Activated T-helper 1 cell treated with anti-CD3 and anti-CD28 coated beads, Interleukin-2, amount 50 U/mL, for 16 hours (primary cell): ENCODE measurements at places on chromosomes 2 and 18.

GRCh38 chr2:142594935-142595334 lies 282.5 kb upstream of the KYNU start:
- DNase-seq, result no peak

- DNase-seq, result no peak
These were observed 31.1 kb downstream of the RNU4ATAC start for GRCh38 chr2:121561617-121562268.

- DNase-seq, result no peak
These were observed 388.9 kb downstream of the ALK start for GRCh38 chr2:29532436-29532835.

GRCh38 chr2:17971531-17972125 lies 93.2 kb downstream of the KCNS3 start:
- no peak for DNase-seq

- no peak for DNase-seq
These were observed 340.5 kb upstream of the SLC39A10 start for GRCh38 chr2:195316486-195316885.

- no peak for DNase-seq
These were observed 6.3 kb upstream of the SIX3 start for GRCh38 chr2:44934983-44935728.

DNA sequence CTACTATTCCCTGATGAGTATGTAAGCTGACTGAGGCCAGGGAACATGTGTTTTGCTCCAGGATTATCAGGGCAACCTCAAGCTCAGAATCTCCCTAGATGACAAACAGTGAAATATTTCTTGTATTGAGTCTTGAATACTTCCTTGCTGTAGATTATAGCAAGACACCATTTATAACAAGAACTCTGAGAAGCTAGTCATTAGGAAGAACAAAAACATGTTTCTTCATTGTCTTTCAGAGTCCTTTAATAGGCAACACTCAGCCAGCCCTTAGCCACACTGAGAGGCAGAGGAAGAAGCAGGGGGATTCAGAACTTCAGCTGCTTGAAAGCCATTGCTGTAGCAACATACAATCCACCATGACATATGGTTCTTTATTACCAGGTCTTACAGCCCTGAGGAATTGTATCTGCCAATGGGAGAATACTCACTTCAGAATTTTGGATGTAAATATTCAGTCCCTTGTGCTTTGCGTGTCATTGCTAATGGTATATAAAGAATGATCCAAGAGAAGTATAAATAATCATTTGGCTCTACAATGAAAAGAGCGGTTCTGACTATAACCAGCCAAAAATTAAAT lies 117.5 kb upstream of the NCKAP5 start:
- DNase-seq, result no peak

DNA sequence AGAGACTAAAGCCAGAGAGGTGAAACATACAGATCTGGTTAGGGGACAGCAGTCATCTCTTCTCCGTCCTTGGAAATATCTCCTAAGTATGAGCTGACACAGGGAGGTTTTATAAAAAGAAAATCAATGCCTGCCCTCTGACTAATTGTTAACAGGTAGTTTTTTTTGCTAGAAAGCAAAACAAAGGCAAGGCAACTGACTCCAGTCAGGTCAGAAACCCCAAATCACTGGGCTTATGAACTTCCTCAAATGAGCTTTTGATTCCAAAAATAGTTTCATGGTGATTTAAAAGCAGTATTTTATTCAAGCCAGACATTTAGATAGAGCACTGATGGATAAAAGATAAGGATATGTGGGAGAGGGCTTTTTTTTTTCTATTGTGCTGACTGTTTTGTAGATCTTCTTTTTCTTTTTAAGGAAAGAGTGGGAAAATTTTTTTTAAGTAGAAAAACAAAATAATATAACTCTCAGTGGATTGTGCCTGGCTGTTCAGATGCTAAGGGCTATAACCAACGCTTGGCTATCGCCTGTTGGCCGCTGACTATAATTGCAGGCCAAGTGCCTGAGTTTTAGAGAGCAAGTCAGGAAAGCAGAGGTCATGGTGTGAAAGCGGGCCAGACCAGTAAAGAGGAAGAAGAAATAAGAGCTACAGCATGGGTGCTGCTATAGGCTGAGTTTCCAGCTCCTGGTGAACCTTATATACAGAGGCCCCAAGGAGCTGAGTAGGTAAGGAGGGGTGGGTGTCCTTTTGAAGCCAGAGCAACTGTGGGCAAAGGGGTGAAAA lies 44.9 kb downstream of the MRPL35 start:
- DNase-seq, result no peak

DNA sequence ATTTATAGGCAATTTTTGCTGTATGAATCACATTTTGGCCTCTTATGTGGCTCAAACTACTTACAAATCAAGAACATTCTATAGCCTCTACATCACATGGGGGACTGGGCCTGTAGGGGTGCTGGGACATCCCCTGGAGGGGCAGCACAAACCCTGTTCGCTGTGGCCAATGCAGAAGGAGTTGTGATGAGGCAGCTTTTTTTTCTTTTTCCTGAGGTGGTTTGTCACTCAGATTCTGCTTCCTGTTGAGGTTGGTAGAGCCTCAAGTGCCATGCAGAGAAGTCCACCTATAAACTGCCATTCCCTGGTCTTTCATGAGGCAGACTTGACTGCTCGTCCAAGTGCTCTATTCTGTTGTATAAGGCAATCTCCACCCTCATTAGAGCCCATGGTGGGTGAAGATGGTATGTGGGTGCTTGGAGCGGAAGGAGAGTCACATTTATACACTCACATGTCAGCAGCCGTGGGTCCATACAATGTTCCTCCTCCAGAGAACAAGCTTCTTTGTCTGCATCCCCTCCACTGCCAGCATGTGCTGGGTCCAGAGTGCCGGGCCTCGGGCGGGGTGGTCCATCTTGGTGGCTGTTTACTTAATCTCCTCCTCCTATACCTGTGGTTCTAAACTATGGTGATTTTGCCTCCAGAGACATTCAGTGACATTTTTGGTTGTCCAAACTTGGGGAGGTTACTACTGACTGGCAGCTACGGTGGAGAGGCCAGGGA lies 120.3 kb downstream of the ACOXL start:
- no peak for DNase-seq

DNA sequence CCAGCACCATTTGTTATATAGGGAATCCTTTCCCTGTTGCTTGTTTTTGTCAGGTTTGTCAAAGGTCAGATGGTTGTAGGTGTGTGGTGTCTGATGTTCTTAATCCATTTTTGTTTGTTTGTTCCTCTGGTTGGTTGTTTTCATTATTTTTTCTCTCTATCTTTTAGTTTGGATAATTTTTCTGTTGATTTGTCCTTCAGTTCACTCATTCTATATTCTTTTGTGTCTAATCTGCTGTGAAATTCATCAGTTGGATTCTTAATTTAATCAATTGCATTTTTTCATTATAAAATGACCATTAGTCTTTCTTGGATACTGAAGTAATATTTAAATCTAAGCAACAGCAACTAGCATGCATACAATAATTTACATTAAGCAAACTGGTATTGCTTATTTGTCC lies 206.7 kb upstream of the TRIB2 start:
- no peak for DNase-seq

DNA sequence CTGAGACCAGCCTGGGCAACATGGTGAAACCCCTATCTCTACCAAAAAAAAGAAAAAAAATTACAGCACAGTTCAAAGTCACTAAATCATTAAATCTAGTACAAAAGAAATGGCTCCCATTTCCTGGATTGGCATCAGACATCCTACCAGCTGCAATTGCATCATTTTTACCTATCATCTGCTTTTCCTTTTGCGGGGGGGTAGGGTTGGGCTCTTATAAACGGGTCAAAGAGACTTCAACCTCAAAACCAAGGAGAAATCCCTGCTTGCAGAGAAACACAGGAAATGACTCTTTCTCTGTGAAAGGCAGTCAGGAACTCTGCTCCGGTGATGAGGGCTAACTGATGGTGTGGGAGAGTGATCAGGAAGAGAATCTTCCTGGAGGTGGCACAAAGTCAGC lies 45.3 kb upstream of the RFX8 start:
- DNase-seq, result no peak

DNA sequence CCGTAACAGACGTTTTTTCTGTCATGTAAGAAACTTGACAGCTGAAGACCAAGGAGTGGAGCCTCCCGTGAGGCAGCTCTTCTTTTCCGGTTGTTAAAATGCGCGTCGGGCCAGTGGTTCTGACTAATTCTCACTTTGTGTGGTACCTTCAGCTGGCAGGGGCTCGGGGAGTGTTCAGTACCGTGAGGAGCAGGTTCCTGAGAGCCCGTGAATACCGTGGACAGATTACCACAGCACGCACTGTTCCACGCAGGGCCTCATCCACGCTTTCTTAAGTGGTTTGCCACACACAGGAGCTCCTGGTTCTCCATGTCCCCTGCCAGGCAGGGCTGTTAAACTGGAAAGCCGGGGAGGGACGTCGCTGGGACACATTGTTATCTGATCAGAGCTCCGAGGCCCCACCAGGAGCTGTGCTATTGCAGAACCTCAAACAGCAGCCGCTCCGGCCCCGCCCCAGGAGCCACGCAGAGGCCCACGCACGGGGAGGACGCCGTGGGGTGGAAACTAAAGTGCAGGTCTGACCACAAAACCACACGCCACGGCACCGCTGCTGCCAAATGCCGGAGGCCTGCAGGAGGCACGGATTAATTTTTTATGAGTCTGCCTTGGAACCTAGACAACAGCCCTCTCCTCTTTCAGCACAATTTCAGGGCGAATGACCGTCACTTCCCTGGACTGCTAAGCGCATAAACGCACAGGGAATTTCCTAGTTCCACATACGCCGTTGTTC lies 43.3 kb downstream of the NFATC1 start:
- no peak for DNase-seq

GRCh38 chr2:85963068-85963467 lies 74.3 kb upstream of the ST3GAL5 start:
- DNase-seq, result no peak

DNA sequence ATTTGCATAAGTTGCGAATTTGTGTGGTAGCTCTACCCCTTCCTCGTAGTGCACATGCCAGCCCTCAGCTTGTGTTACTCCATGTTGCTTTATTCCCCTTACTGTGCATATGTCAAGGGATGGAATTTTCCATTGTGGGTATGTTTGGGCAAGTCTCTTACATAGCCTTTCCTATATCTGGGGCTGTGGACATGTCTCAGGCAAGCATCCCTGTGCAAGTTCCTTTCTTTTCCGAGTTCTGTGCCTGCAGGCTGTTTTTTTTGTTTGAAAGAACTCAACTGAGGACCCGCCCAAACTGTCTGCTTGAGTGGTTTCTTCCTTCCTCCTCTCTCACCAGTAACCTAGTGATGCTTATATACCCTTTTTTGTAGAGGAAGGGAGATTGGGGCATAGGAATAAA lies 1739.1 kb upstream of the PIK3C3 start:
- DNase-seq, result no peak

GRCh38 chr18:49811151-49811938 lies 2.0 kb downstream of the ACAA2 start:
- DNase-seq, result no peak

DNA sequence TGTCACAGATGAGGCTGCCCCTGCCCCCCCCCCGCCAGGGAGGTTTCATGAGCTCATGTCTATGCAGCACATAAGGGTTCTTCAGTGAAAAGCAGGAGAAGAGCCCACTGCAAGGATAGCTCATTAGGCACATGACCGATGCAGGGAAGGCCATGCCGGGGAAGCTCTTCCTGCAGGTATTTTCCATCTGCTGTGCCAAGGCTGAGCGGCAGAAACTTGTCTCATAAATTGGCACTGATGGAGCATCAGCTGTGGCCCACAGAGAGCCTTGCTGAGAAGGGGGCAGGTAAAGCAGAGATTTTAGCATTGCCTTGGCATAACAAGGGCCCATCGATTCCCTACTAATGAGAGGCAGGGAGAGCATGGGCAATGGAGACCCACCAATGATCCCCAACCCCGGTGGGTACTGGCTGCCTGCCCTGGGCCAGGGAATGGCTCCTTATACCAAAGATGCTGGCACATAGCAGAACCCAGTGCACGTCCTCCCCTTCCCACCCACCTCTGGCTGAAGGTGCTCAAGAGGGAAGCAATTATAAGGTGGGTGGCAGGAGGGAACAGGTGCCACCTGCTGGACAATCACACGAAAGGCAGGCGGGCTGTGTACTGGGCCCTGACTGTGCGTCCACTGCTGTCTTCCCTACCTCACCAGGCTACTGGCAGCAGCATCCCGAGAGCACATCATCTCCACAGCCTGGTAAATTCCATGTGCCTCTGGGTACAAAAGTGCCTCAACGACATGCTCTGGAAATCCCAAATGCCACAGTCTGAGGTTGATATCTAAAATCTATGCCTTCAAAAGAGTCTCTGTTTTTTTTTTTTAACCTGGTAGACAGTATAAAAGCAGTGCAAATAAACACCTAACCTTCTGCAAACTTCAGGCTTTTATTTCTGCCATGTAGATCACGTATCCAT lies 41.4 kb downstream of the STEAP3 start:
- DNase-seq, result no peak

GRCh38 chr2:28293416-28293815 lies 99.2 kb upstream of the FOSL2 start:
- no peak for DNase-seq

DNA sequence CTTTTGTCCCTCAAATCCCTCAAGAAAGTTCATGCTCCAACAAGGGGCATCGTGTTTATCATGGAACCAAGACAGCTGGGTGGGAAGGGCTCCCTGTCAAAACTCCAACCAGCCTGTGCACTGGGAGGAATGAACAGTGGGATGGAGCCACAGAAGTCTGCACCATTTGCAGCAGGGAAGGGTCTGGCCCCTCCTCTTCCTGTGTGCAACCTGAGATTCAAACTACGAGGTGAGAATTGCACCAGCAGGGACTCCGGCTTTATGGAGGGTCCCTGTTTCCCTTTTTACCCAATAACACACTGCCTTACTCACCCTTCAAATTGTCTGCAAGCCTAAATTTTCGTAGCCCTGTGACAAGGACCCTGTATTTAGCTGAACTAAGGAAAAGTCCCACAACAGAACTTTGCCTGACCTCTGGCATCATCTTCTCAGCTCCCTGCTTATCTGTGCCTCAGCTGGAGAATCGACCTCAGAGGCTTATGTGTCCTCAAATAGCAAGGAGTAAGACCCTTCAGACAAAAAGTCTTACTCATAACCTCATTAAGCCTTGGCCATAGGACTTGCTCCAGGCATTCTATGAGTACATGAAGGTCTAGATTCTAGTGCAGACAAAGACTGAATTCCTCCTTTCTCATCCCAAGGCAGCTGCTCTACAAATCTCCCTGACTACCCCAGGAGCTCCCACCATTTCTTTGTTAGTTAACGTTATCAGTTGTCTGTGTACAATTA lies 178.3 kb upstream of the SERPINE2 start:
- DNase-seq, result no peak

DNA sequence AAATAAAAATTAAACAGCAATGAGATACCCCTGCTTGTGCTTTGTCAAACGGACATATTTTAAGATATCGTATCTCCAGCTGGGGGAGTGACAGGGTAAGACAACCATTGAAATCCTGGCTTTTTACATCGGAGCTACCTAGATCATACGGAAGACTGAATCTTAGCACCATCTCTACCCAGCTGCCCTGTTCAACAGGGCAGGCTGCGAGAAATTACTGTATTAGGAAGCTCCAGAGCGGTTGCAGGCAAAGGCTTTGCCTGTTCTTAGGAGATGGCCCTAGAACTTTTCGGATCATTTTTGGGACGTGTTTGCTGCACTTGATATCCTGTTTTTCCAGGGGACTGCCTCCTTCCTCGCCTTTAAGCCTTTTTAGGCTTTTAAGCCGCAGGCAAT lies 2.0 kb upstream of the PRKCE start:
- no peak for DNase-seq
